ENCODE measurements at places on chromosomes 1 and 21.
A peak's percentile ranks its signal among the peaks of the same experiment; 100 is the strongest.

DNA sequence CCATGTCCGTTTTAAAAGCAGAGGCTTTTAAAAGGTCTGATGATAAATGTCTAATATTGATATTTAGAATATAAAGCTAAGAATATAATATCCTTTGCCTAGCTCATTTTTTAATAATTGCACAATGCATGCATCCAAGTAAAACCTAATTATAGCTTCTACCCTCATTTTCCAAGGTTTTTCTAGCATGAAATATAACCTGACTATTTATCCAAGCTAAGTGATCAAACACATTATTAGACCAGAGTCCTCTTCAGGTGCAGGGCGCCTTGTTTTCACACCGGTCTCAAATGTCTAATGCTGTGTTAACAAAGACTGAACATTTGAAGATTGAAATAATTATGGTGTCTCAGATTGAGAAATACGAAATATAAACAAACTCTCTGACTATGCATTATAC, 648.9 kb upstream of the CXADR start:
- DNase-seq: no peak

DNA sequence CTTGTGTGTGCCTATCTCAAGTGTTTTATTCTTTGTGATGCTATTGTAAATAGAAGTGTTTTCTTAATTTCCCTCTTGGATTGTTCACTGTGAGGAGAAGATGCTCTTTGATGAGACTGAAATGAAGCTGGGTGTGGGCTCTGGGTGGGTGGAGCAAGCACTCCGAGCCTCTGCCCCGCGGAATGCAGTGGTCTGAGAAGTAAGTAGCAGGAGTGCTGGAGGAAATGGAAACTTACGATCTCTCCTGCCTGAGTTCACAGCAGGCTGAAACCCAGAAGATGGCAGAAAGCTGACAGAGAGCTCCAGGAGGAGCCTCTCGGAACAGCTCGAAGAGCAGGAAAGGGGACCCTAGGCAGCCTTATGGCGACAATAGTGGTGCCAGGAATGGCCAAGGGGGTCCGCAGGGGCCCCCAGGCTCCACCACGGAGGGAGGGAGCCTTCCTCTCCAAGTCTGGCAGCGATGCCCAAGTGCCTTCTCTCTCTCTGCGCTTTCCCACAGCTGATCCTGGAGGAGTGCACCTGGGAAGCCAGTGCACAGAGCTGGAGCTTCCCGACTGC, 126.8 kb upstream of the COL6A1 start:
- no peak for DNase-seq

GRCh38 chr1:188355847-188356246, 1527.1 kb downstream of the PLA2G4A start:
- DNase-seq: no peak

GRCh38 chr1:25922056-25922970, 16.1 kb upstream of the STMN1 start:
- peak; percentile 29 for DNase-seq

GRCh38 chr1:173171152-173171551, 36.0 kb downstream of the TNFSF4 start:
- no peak for DNase-seq
